ENCODE measurements at places on chromosomes 6 and 20.

GRCh38 chr6:155352811-155353210, 38.5 kb upstream of the TFB1M start:
- DNase-seq = no peak

DNA sequence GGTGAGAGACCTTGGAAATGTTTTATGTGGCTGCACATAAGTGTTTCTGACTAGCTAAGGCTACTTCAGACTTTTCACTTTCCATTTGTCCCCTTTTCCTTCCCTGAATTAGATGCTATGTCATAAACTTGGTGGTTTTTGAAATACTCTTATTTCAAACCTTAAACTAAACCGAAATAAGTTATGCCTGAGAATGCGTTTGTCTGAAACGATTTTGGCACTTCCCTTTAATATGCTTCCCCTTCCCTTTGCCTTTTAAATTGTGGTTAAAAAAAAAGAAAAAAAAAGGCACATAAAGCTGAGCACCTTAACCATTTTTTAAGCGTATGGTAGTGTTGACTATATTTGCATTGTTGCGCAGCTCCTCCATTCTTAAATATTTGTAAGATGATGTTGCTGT, 14.3 kb downstream of the ZNF451 start:
- no peak for DNase-seq

GRCh38 chr6:158408552-158409130, 96.4 kb downstream of the TULP4 start:
- no peak for DNase-seq

GRCh38 chr20:19949195-19949867, 67.8 kb upstream of the NAA20 start:
- no peak for DNase-seq

- DNase-seq = no peak
Observed at GRCh38 chr6:45709781-45710220, 305.9 kb downstream of the CLIC5 start.

GRCh38 chr6:158333094-158333493, 20.8 kb downstream of the TULP4 start:
- DNase-seq = no peak

DNA sequence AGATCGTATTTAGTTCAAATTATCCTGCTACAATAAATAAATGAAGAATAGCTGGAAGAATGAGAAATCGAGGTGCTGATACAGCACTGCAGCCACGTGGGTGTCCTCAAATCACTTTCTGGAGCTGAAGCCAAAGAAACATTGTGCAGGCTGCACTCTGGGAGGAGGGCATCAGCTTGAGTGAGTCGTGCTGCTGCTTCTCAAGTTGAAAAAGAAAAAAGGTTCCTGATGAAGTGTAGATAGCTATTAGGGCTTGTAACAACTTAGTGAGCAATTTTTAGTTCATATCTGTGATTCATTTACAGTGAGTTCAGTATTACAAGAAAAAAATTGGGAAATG, 40.5 kb downstream of the DSE start:
- DNase-seq = no peak

DNA sequence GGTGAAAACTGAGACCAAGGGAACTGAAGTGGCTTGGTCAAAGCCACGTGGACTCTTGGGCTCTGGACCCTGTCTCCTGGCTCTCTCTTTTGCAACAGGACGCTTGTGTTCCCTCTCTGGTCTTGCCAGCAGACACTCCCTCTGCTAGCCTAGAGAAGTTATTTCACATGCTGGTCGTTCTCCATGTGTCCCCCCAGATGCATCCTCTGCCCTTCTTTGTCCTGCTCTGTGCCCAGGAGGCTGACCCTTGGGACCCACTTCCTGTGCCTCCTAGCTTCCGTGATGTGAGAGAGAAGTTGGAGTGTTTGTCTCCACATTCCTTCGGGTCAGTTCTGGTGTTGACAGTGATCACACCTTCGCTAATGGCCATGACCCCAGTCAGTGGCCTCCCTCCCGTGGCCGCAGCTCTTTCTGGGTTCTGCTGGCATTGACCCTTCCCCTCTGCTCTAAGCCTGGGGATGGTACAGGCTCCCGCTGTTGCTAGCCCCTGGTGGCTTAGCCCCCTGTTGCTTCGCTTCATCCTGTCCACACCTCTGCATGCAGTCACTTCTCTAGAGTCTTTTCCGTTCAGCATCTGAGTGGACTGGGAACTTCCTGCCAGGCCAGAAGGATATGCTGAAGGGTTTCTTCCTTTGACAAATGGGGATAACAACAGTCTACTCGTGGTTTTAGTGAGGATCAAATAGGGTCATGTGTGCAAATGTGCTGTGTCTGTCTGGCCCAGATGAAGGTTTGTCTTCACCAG, 70.1 kb upstream of the BMP2 start:
- no peak for DNase-seq

DNA sequence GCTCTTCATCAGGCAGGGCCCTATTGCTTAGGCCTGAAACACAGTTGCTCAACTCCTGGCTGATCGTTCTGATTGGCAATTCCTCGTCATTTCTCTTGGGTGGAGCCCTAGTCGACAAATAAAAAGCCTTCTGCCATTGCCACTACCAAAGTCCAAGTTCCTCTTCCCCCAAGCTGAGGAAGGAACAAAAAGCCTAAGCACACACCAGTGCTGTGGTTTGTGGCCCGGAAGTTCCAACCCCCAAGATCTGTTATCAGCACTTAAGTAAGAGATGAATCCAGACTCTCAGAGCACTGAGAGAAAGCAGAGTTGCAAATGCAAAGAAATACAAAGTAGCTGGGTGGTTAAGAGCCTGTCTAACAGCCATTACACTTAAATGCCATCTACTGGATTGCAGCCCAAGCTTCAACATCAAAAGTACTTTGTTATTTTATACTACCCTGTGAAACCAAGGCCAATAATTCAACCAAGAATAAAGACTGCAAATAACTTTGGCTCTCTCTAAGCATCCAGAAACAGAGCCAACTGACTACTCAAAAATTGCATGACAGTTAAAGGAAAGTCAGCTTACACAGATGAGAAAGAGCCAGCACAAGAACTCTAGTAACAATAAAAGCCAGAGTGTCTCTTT, 1024.0 kb downstream of the GRIK2 start:
- DNase-seq = no peak

GRCh38 chr6:7178280-7178679, 70.5 kb downstream of the RREB1 start:
- DNase-seq = no peak

DNA sequence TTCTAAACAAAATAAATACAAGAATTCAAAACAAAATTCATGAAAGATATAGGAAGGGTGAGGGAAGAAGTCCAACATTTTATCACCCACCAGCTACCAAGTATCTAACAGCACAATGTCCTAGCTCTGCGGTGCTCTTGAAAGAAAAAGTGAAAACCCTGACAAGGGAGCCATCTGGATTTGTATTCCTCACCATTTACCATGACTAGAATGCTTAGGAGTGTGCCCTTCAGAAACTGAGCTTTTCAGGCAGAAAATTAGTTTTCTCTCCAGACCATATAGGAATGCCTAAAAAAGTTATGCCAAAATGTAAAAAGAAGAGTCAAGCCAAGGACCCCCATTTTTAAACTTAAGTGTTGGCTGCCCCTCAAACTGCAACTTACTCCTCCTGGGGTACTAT, 4.5 kb downstream of the SNX5 start:
- no peak for DNase-seq

DNA sequence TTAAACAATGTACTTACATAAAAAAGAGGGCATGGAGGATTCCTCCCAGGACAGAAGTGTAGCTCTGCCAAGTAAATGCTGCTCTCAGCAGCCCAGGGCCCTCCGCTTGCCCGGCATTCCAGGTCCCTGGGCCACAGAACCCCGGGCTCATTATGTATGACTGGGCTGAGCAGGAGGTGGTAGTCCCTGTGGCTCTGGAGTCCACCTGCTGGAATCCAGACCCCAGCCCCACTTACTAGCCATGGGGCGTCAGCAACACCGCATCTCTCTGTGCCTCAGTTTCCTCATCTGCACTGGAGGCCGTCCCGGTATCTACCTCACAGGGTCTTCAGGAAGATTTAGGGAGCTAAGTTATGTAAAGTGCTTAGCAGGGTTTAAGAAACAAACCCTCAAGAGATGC, 55.4 kb downstream of the PSMG4 start:
- DNase-seq = no peak

DNA sequence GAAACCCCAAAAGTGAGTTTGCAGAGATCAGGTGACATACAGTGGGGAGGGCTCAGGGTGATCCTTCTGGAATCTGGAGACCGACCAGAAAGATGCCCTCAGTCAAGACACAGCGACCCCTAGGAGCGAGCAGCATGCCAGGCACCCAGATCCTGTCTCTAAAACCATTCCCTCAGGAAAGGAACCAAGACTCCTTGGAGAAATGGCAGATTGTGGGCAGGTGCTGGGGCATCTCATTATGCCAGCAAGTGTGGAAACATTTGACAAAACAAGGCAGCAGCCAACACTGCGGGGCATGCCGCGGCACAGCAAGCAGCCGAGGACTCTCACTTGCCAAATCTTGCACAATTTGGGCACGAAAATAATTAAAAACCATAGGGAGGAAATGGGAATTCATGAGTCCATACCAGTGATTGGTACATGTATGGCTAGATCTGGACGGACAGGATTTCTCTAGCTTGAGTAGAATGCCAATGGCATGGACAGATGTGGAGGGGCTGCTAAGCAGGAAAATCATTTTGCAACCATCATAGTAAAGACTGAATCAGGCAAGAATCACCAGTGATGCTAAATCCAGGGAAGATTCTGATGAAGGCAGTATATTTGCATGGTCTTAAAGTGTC, 76.9 kb downstream of the GINS1 start:
- DNase-seq = no peak

- DNase-seq = no peak
Observed at GRCh38 chr6:34316431-34317171, 67.8 kb upstream of the SMIM29 start.

DNA sequence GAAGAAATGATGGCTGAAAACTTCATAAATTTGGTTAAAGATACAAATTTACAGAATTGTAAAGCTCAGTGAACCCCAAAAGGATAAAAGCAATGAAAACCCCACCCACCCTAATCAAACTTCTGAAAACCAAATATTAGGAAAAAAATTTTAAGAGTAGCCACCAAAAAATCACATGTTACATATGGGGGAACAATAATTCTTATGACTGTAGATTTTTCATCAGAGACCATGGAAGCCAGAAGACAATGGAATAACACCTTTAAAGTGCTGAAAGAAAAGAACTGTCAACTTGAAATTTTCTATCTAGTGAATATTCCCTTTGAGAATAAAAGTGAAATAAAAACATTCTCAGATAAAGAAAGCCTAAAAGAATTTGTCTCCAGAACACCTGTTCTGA, 24.4 kb downstream of the PROCR start:
- no peak for DNase-seq

DNA sequence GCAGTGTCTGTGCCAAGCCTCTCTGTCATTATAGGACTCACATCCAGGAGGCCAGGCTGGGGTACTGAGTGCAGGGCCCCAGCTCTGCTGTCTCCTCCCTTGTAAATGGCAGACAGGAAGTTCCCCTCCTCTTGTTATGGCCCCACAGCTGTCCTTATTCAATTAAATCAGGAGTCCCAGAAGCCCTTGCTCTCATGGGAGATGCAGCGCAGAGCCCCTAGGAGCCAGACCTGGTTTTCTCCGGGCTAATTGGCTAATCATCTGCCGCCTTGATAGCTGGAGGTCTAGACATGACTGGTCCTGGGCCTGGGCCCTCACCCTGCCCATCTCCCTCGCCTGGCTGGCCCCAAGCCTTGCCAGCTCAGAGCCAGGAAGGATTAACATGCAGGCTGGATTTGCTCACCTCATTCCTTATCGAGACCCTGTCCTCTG, 172.0 kb downstream of the VEGFA start:
- no peak for DNase-seq

- DNase-seq = no peak
Observed at GRCh38 chr6:43037197-43037596, 15.8 kb downstream of the RRP36 start.

GRCh38 chr20:36582322-36582721, 8.9 kb downstream of the TGIF2 start:
- no peak for DNase-seq

DNA sequence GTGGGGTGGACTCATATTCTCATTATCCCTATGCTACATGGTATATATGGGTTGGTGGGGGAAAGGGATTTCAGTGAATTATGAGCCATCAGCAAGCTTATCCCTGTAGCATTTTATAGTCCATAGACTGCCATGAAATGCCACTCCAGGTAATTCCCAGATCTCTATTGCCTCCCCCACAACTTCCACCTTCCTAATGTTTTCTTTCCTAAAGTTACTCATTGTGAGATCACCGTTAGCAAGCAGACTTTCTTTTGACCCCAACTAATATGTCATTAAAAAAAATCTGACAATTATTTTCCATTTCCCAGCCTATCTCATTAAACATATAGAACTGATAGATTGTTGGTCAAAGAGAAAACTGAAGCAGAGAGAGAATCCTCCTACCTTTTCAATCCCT, 40.7 kb upstream of the TBX18 start:
- DNase-seq = no peak

DNA sequence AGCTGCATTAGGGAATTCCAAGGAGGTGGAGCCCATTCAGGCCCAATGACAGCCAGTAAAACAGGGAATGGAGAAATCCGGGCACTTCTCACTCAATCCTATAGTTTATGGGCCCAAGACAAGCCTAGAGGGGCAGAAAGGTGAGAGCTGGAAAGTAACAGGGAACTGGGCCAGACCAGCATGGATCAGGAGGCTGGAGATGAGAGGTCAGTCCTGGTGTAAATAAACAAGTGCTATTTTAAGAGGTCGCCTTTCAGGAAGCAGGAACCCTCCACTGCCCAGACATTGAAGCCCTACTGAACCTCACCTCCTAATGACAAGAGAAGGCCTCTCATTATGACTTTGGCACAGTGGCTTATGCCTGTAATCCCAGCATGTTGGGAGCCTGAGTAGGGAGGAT, 57.2 kb upstream of the TGM3 start:
- DNase-seq = no peak

DNA sequence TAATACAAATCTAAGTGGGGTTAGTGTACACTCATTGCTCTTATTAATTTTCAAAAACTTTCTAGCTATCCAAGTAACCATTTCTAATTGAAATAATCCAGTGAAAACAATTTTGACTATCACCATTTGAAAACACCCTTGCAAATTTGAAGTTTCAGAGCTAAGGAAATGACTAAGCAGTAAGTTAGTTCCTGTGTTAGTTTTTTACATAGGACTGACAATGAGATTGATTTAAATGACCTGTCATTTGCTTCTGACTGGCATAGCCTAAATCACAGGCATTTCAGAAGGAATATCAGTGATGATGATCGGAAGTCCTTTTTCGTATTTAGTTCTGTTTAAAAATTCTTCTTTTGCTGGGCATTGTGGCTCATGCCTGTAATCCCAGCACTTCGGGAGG, 27.0 kb downstream of the STK4 start:
- no peak for DNase-seq

- DNase-seq = no peak
Observed at GRCh38 chr20:50224531-50225255, 34.1 kb downstream of the CEBPB start.

GRCh38 chr20:36741072-36741471, 4.8 kb downstream of the NDRG3 start:
- DNase-seq = no peak

- DNase-seq = no peak
Observed at GRCh38 chr6:31918069-31918720, 9.3 kb upstream of the C2 start.

- DNase-seq = no peak
Observed at GRCh38 chr20:4406627-4407026, 315.1 kb upstream of the PRND start.

- DNase-seq = no peak
Observed at GRCh38 chr6:137261761-137262160, 42.6 kb upstream of the IFNGR1 start.

Measured in NCI-H1105 treated with DMSO at 0.1 percent for 48 hours (cell line).